NCI-H2029 treated with DMSO at 0.1 percent for 48 hours (cell line): ENCODE measurements at places on chromosomes 3 and 15.

- no peak for DNase-seq
These were observed 23.2 kb downstream of the NRG4 start for GRCh38 chr15:75989045-75989444.

- DNase-seq, result no peak
These were observed 116.9 kb downstream of the RORA start for GRCh38 chr15:61112231-61112630.

- DNase-seq, result no peak
These were observed 2.4 kb upstream of the ADGRG7 start for GRCh38 chr3:100606894-100607512.

DNA sequence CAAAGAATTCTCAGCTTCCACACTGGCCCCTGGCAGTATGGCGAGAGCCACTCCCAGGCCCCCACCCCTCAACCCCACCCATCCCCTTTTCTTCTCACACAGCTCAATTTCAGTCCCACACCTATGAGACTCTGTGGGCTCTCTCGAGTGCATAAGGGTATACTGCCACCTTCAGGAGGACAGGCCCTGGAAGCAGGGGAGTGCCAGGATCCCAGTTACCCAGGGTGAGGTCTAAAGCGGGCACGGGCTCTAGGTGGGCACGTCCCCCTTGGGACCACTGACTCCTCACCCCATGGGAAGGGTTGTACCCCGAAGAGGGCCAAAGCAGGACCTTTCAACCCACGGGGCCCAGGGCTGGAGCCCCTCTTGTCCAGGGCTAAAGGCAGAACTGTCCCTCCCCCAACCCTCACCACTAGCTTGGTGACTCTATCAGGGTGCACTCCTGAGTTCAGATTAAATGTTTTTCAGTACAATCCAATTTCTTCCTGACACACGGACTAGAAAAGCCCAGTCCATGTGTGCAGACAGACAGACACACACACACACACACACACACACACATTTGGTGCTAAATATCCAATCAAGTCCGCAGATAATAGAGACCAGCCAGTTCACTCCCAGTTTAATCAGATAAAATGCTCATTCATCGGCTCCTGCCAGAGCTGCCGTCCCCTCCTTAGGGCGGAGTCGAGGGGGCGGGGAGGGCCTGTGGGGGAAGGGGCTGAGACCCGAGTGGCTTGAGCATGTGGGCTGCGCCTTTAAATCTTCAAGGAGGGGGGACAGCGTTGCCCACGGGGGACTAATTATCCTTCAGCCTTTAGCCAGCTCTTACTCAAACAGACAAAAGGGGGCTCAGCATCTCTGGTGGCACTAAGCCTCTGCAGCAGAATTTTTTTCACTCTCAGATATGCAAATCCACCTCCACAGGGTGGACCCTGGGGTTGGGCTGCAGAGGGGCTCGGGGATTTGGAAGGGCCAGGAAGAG lies 59.3 kb downstream of the CYP11A1 start:
- no peak for DNase-seq

DNA sequence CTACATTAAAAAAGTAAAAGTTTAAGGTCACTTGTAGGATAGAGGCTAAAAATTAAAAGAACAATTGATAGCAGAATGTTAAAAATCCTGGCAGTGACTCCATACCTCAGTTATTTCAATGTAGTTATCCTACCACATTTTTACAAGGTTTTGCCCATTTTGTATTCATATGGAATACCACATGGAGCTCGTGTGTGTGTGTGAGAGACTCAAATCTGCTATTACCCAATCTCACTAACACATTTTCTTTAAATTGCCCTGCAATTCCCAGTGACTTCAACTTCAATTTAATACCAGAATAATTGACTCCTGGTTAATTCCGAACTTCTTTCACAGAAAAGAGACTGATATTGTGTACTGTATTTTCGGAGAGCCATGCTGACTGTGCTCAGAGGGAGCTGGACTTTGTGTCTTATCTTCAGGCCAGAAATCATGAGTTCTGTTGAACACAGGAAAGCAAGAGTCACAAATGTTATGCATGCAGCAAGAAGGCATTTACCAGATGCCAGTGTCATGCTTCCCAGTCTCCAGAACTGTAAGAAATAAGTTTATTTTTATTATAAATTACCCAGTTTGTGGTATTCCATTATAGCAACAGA lies 529.0 kb upstream of the NECTIN3 start:
- DNase-seq, result no peak

DNA sequence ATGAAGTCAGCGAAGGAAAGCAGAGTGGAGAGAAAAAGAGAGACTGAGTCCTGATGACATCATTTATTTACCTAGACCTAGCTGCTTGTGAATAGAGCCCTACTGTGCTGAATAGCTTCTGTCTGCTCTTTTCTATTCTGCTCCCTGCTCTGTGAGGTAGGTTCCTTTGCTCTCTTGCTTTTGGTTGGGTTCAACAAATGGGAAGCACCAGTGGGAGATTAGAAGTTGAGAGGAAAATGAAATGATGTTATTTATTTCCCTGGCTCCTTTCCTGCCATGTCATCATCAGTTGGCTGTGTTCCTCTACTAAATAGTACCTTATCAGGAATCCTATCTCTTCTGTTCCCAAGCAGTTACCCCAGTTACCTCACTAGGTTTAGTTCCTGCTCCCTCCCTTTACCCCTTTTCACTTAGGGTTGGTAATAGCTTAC lies 23.5 kb downstream of the DTWD1 start:
- peak; percentile 2 for DNase-seq

GRCh38 chr3:151877269-151877668 lies 3.8 kb downstream of the SUCNR1 start:
- DNase-seq, result no peak

GRCh38 chr3:150613709-150614480 lies 10.8 kb downstream of the SELENOT start:
- DNase-seq, result no peak

DNA sequence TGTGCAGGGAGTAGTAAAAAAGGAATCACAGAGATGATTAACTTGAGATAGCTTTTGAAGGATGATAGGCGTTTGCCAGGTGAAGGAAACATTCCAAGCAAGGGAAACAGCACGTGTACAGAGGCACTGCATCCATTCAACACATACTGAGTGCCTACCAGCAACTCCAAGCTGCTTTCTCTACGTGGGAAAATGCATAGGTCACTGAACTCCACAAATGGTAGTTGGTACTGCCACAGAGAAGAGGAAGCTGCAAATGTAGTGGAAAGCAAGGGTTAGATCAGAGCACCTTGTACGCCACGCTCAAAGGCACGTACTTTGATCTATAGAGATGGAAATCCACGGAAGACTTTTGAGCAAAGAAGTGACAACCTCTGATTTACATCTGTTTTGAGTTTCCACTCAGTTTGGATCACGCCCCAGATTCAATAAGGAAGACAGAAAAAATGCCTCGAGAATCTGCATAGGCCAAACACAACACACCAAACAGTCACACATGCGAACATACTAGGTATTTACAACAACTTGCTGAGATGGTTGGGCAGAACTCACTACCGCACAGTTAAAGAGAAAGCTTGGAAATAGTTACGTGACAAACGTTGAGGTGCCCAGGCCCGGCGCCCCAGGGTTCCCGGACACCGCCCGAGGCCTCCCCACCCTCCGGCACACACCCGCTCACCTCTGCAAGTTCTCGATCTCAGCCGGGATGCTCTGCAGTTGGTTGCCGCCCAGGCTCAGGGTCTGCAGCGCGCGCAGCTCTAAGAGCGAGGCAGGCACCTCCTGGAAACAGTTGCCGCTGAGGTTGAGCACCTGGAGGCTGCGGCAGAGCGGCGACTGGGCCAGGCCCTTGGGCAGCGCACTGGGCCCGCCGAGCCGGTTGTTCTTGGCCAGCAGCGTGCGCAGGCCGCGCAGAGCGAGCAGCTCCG lies 826 bp downstream of the LRRC58 start:
- DNase-seq, result peak; percentile 17
